ENCODE measurements at places on chromosomes 5 and 9.
A peak's percentile ranks its signal among the peaks of the same experiment; 100 is the strongest.

DNA sequence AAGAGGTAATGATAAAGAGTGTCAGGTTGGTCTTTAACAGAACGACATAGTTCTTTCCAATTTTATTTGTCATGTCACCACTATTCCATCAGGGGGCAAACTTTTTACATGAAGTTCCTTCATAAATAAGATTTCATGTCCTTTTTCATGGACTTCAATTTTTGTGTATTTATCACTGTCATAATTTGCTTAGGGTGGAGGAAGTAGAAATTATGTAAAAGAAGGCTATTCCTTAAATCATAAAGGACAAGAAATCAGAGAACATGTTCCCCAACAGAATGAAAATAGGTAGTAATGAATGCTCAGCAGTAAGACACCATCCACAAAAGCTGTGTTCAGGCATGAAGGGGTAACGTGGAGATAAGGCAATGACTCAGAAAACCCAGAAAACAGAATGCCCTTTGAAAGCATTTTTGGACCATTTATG lies 72.7 kb downstream of the ZFAND5 start:
- peak; percentile 38 for DNase-seq

DNA sequence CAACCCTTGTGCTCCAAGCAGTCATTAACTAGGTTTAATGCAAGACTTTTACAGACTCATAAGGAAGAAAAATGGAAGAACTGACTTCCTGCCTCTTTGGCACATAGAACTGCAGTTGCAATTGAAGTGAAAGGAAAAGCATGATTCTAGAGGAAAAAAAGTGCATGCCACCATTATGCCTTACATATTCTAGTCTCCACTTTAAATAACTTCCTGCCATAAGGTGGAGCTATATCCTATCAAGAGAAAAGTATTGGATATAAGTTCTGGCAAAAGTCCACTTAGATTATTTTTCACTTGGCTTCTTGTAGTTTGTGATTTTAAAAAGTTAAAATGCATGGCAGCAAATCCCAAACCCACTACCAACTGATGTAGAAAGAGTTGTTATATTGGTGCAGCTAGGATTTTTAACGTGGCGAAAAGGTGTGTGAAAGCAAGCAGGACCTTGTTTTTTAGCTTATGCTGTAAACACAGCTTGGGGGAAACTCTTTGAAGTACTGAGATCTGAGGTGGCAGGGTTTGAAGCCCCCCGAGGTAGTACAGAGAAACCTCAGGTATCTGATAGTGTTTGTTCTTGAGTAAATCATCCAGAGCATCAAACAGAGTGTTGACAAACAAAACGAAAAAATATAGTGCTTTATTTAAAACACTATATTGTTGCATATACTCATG lies 117.9 kb downstream of the ANXA1 start:
- no peak for DNase-seq

- DNase-seq = no peak
Observed at GRCh38 chr5:128455841-128456361, 82.1 kb downstream of the FBN2 start.

- no peak for DNase-seq
Observed at GRCh38 chr5:121151534-121151933, 687.4 kb downstream of the PRR16 start.

DNA sequence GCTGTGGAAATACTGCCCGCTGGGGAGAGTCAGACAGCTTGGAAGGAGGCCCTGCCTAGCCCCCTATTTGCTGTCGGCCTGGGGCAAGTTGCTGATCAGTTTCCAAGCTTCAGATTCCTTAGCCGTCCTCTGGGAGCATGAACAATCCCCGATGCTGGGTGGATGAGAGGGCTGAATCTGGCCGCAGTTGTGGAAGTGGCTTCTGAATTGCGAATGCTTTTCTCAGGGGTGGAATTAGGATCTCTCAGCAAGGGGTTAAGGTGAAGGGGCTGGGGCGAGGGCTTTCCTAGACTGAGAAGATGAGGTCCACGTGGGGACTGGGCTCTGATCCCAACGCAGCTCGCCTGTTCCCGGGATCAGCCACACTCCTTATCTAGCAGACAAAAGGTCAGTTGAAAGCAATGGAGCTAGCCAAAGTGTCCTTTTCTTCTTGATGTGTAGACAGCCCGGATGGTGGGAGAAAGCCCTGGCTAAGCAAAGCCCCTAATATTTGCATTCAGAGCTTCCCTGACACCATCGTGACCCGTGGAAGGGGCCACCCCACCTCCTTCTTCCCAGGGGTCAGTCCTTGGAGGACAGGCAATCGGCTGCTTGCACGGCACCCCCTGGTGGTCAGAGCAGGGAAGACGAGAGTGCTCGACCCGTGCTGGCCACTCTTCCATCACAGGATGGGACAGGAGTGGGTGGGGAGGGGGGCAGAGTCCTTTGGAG lies 54.9 kb downstream of the COL15A1 start:
- DNase-seq = peak; percentile 59

DNA sequence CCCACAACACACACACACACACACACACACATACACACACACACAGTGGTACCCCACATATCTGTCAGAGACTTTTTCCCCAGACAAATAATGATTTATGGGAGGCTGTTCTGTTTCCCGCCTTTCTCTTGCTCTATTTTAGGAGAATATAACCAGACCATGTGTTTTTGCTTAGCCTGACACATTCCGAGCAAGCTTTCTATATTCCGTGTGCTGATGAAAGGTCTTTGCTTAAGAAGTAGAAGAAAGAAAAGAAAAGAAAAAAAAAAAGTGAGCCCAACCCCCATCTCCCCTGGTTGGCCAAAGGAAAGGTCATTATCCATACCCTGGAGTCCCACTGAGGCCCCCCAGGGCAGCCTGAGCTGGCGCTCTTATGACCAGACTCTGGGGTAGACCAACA lies 338.6 kb downstream of the SLIT3 start:
- no peak for DNase-seq

GRCh38 chr9:84703793-84704192 lies 34.3 kb downstream of the NTRK2 start:
- DNase-seq = no peak

DNA sequence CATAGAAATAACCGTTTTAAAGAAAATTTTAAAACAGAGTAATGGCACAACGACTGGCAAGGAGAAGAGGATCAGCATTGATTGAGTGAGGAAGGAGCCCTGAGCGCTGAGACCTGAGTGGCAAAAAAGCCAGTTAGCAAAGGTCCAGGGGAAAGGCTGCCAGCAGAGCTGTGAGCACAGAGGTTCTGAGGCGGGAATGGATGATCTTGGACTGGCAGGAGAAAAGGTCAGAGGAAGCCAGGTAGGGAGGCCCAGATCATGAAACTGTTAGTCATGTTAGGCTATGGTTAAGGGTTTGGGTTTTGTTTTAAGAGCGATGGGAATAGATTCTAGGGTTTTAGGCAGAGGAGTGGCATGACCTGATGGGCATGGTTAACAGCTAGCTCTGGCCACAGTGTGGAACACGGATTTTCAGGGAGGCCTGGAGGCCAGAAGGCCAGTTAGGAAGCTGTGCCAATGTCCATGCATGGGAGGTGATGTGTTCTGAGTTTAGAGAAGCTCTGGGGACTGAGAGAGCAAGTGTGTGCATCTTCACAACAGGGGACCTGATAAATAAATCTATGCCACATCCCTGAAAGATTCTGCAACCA lies 57.7 kb upstream of the GALNT10 start:
- DNase-seq = no peak

GRCh38 chr5:112823181-112823580 lies 37.9 kb upstream of the SRP19 start:
- DNase-seq = no peak

GRCh38 chr5:166722939-166723338 lies 1568.5 kb upstream of the WWC1 start:
- peak; percentile 56 for DNase-seq

DNA sequence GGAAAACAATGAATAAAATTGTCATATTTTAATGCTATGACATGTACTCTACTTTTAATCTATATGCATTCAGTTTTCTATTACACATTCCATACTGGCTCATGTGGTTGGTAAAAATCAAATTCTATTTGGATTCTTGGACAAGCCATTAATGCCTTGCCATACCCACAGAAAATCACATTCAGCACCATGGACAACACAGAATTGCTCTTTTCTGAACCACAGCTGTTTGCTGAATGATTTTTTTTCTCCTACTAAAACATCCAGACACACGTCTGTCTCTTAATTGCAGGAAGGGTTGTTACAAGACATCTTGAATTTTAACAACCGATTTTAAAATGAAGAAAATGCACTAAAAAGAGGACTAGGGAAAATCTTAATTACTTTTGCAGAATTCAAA lies 675.6 kb downstream of the BRINP1 start:
- no peak for DNase-seq

GRCh38 chr5:177389241-177390169 lies 5.3 kb downstream of the SLC34A1 start:
- no peak for DNase-seq

- DNase-seq = no peak
Observed at GRCh38 chr5:52443187-52443586, 344.5 kb upstream of the ITGA1 start.

GRCh38 chr5:108793207-108793606 lies 45.5 kb downstream of the FER start:
- no peak for DNase-seq

GRCh38 chr9:123978981-123979380 lies 32.6 kb upstream of the LHX2 start:
- DNase-seq = no peak

GRCh38 chr5:170720984-170721383 lies 62.5 kb upstream of the GABRP start:
- no peak for DNase-seq

GRCh38 chr9:90996154-90997065 lies 194.8 kb downstream of the SYK start:
- DNase-seq = no peak
